ENCODE measurements at places on chromosomes 5 and 9.
A peak's percentile ranks its signal among the peaks of the same experiment; 100 is the strongest.

DNA sequence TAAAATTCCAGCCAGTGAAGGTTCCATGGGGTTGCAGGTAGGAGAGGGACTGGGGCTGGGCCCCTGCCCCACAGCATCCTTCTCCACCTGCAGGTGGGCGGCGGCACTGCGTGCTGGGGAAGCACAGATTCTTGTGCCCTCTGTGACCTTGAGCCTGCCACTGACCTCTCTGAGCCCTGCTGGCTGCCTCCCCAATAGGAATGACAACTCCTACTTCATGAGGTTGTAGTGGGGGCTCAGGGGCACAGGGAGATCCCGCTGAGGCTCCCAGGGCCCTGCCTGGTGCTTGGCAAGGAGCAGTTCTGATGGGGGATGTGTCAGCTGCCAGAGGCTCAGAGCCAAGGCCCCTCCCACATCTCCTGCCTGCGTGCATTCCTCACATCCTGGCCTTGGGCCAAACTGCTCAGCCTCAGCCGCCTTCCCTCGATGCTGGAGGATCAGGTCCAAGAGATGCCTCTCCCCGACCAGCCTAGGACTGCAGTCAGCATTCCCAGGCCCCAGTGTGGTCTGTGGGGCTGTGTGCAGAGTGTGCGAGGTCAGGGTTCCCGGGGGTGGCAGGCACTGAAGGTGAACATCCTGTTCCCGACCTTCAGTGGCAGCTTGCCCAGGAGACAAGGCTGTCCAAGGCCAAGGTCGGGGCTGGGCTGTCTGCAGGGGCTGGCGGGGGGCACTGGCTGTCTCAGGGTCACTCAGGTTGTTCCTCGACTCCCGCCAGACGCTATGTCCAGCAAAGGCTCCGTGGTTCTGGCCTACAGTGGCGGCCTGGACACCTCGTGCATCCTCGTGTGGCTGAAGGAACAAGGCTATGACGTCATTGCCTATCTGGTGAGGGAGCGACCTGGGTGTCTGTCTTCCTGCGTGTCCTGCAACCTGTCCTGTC, 7.0 kb downstream of the ASS1 start:
- peak; percentile 98 for DNase-seq

- DNase-seq, result no peak
Observed at GRCh38 chr9:88772575-88772974, 218.7 kb upstream of the S1PR3 start.

DNA sequence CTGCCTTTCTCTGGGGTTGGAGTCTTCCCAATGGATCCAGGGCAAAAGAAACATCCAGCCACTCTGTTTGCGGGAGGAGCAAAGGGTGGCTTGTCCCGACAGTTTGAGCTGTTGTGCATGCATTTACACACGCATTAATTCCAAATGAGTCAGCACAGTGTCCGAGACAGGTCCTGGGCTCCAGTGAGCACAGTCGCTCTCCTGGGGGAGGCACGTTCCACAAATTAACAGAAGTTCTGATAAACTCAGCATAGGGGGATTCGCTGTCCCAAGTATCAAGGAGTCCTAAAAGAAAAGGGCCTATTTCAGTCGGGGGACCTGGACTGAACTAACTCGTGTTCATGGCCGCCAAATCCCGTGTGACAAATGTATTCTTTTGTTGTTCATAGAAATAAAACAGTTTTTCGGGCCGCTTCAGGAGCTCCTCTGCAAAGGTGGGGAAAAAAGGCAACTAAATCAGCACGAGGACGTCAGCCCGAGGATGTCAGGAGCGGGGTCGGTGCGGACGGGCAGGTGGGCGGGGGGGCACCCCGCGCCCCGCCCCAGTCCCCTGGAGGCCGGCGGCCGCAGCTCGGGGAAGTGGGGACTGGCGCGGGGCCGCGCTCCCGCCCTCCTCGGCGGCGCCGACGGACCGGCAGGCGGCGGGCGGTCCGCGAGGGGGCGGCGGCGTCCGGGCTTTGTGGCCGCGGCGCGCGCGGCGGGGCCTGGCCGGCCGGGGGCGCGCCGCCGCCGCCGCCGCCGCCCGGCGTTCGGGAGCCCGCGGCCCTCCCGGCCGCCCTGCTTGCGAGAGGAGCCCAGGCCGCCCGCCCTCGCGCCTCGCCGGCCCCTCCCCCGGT, at the start of gene MSANTD3:
Gene MSANTD3 (plus strand): TSS at position 614 of the 836 bp plus-strand sequence. CDS start 14,796 bp downstream, outside the sequence.
- DNase-seq, result peak; percentile 88

DNA sequence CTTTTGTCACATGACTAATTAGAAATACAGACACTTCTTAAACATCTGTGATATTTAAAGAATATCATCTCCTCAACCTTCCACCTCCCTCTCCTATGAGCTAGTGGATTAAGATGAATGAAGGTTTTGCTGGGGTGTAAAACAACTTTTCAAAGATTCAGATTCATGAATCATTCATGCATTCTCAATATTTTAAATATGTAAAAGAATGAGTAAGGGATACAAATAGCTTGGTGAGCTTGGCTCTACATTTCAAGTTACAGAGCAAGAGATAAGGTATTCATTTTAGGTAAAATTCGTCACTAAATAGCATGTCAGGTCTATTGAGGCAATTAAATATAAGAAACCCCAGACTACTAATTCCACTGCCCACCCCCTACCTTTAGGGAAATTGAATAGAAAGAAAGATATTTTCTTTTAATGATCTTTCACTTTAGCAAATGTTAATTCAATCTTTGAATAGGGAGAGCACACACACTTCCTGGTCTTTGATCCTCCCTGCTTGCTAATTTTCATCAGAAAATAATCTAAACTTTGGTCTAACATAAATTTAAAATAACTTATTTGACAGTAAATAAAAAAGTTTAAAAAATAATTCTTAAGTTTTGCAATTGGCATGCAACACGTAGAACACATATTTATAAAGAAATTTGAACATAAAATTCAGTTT, 486.9 kb upstream of the ITGA1 start:
- DNase-seq, result no peak

DNA sequence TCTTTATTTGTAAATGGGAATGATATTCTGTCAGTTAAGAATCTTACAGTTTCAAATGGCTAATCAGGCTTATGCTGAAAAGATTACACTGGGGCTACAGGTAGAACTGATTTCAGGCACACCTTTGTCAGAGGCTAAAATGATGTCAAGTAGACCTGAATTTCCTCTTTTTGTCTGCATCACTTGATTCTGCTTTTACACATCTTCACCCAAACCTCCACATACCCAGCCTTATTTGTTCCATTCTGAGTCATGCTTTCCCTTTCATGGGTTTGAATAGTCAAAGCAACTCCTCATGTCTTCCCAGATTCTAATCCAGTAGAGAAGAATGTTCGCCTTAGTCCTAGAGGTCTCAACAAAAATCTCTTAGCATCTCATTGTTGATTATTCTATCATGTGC, 156.4 kb downstream of the CWC27 start:
- no peak for DNase-seq

DNA sequence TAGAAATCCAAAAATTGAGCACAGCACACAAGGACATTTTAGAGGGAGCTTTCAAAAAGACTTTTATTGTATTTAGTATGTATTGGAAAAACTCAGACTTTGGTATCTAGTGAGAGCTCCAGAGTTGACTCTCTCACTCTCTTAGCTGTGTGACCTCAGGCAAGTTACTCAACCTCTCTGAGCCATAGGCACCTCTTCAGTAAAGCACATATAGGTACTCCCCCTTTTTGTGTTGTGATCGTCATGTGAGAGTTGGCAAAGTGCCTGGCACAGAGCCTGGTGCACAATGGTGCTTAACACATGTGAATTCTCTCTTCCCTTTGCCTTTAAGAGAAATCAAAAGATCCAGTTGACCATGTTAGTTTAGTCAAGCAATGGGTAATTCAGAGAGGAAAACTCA, 186.2 kb downstream of the TMEM38B start:
- no peak for DNase-seq

DNA sequence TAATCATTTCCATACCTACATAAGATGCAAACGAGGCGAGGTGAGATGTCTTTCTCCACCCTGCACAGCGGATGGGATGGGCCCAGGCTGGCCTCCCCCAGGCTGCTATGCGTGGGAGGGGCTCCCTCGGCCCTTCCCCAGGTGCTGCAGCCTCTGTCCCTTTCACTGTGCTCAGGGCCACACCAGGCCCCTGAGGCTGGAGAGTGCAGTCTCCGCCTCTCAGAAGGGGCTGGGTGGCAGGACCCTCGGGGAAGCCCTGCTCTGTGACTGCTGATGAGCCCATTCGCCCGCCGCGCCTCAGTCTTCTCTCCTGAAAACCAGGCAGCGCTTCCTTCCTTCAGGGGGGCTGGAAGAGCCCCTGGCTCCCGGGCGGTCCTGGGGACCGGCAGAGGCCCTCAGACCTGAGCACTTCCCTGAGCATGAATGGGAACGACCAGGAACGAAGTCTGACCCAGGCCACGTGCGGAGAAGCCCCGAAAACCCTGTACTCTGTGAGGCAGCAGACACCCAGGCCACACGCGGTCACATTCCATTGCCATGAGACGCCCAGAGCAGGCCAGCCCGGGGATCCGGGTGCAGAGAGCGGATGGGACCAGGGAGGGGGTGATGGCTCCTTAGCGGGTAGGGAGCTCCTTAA, 21.9 kb upstream of the NOTCH1 start:
- peak; percentile 88 for DNase-seq

DNA sequence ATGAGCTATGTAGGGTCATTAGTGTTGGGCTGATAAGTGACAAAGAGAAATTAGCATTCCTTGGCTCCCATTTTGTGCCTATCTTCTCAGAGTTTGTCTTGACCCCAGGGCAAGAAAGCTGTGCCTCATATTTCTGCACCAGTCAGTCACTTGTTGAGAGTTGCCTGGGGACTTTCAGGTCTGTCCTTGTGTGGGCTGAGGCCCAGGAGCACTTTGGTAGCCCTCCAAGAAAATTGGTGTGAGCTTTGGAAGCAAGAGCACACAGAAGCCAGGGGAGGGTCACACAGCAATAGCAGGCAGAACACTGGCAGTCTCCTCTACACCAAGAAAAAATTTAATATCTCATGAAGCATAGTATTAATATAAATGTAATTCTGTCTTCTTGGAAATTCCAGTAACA, 239.9 kb downstream of the NPR3 start:
- DNase-seq, result no peak

DNA sequence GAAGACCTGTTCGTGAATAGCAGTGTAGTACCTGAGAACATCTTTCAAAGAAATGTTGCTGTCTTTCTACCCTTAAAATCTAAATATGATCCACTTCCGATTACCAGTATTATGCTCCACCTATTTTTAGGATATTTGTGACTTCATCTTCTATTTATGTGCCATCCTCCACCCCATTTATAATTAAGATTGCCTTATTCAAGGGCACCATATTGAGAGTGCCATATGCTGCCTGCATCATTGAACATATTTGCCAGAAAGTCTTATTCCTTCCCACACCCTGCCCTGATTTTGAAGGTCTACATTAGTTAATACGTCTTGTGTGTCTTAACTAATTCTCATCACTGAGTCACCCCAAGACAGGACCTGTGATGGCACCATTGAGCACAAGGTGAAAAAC, 1076.7 kb downstream of the CDH12 start:
- no peak for DNase-seq

GRCh38 chr5:148809781-148810524, 16.5 kb upstream of the ADRB2 start:
- DNase-seq, result no peak

DNA sequence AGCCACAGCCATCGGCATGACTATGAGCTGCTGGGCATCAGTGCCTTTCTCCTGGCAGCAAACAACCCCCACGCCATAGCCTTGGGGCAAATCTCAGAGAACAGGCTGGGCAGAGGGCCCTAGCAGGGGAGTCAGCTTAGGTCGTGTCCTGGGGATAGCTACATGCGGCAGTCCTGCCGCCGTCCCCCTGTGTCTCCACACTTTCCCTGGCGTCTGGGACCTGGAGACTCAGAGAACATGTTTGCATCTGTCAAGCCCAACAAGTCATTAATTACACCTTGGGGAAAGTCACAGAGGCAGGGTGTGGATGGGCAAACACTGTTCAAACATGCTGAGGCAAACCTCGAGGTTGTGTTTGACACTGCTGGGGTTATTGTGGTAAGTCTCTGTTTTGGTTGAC, 123.6 kb downstream of the C5orf15 start:
- no peak for DNase-seq

- DNase-seq, result no peak
Observed at GRCh38 chr5:156914371-156914737, 48.7 kb downstream of the TIMD4 start.

DNA sequence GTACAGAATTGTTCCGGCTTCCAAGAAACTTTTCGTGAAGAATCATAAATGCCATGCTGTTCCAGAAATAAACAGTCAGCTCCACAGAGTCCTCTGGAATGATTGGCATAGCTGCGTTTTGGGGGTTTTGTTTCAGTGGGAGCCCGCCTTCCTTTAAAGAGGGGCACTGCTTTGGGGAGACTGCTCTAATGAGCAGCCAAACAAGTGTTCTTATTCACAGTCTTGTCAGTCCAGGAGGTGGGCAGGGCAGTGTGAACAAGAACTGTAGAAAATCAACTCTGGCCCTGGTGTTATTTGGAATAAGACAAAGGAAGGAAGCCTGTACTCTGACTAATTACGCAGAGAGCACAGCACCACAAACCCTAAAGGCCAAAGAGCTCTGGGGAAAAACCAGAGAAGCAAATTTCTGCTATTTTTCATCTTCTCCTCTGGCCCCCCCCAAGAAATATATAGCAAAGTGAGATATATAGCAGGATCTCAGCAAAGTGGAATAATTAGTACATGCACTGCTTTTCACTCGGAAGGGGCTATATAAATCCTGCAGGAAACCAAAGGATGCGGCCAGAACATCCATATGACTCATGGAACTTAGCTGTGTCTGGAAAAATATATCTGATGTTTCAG, 92.9 kb downstream of the GLDC start:
- DNase-seq, result peak; percentile 42

DNA sequence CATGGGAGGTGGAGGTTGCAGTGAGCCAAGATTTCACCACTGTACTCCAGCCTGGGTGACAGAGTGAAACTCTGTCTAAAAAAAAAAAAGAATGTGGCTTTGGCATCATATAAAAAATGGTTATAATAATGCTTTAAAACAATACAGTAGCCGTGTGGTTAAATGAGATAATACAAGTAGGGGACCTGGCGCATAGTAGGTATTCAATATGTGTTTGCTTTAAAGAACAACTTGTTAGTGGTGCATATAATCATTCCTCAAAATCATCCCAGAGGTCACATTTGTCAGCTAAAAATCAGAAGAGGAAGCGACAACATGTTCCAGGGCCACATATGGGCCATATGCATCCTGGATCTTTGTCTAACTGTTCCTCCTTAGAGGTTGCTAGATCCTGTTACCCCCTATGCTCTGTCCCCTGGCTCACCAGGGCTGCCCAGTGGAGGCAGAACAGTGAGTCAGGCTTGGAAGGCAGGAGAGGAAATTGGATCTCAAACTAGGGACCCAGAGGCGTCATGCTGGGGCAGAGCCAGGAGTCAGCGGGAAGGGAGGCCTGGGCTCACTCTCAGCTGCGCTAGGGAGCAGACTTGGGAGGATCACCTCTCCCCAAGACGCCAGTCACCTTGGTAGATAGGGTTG, 27.7 kb downstream of the LHX6 start:
- peak; percentile 85 for DNase-seq

All from GM23248 (cell line).